ENCODE measurements at places on chromosomes 3 and 15.

- DNase-seq = peak; percentile 46
Measured at GRCh38 chr3:172179680-172180399, 140.5 kb downstream of the FNDC3B start.

GRCh38 chr15:101684384-101684783, 32.2 kb upstream of the TM2D3 start:
- no peak for DNase-seq

- no peak for DNase-seq
Measured at GRCh38 chr3:84039099-84039498, 919.7 kb upstream of the CADM2 start.

GRCh38 chr15:70156671-70157271, 59.1 kb upstream of the TLE3 start:
- no peak for DNase-seq

GRCh38 chr3:129586746-129587430, 19.6 kb downstream of the PLXND1 start:
- no peak for DNase-seq

- DNase-seq = no peak
Measured at GRCh38 chr3:177835917-177836316, 638.6 kb upstream of the TBL1XR1 start.

GRCh38 chr3:125116311-125117080, 60.7 kb upstream of the HEG1 start:
- no peak for DNase-seq

DNA sequence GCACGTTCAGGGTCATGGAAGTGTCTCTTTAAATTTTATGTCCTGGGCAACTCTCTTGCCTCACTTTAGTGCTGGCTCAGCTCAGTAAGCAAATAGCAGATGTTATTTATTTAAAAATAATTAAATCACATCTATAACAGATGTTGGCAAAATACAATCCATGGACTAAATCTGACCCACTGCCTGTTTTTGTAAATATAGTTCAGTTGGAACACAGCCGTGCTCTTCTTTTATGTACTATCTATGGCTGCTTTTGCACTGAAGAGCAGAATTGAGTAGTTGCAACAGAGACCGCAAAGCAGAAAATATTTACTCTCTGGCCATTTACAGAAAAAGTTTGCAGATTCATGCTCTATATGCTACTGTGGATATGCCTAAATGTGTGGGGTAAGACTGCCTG, 79.2 kb downstream of the SAMMSON start:
- DNase-seq = no peak

- no peak for DNase-seq
Measured at GRCh38 chr15:71400294-71400693, 285.0 kb downstream of the THSD4 start.

GRCh38 chr3:15612001-15612400, 10.5 kb downstream of the BTD start:
- DNase-seq = no peak

DNA sequence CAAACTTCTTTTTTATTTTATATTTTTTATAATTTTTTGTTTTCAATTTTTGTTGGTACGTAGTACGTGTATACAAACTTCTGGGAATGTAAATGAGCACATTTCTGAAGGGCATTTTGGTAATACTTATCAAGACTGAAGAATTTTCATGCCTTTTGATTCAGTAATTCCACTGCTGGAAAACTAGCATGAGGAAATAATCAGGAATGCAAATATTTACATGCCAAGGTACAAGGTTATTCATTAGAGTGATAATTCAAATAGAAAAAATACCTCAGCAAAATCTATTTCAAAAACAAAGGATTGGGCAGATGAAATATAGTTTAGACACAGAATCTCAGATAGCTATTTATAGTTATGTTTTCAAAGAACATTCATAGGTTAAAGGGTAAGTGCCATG, 128.7 kb downstream of the DMXL2 start:
- no peak for DNase-seq

DNA sequence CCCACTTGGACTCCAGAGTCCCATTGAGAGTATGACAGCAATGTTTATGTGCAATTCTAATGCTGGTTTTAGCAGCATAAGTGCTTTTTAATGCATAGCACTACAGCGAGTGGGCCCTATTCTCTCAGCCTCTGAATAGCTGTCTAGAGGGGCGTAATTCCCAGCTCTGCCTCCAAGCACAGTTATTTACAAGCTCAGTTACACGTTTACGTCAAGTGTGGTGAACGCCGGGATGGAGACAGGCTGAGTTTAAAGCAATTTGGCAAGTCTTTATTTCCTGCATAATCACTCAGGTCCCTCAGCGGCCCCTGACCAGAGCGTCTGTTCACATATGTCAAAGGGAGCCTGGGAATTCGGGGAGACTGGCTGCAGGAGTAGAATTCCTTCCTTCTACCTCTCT, 43.9 kb downstream of the SOX14 start:
- no peak for DNase-seq

DNA sequence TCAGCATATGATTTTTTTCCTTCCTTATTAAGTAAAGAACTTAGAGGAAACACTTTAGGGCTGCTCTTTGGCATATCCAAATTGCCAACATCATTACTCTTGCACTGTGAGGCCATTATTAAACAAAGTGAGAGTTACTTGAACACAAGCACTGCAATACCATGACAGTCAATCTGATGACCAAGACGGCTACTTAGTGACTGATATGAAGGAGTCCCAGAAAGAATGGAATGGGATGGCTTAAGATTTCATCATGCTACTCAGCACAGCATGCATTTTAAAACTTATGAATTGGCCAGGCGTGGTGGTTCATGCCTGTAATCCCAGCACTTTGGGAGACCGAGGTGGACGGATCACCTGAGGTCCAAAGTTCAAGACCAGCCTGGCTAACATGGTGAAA, 55.2 kb downstream of the FAM98B start:
- DNase-seq = no peak

- DNase-seq = no peak
Measured at GRCh38 chr3:31606453-31606852, 73.7 kb downstream of the STT3B start.

- DNase-seq = no peak
Measured at GRCh38 chr3:149765762-149766334, 13.6 kb upstream of the COMMD2 start.

DNA sequence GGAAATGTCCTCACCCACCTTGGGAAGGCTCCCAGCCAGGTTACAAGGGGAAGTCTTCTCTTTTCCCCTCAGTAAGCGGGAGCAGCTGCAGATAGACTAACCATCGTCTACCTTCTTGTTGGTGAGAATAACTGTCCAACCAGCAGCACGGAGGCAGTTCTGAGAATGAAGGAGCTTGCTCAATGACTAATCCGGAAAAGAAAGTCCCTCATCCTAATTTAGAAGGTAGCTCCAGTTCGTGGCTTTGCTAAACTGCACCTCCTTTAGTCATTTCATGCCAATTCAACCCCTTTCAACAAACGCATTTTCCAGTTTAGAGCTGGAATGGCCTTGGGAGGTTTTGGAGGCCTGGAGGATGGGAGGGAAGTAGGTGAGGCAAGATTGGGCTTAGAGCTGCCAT, 527.4 kb upstream of the PROK2 start:
- no peak for DNase-seq

GRCh38 chr3:116020989-116021388, 397.7 kb downstream of the GAP43 start:
- peak; percentile 11 for DNase-seq

DNA sequence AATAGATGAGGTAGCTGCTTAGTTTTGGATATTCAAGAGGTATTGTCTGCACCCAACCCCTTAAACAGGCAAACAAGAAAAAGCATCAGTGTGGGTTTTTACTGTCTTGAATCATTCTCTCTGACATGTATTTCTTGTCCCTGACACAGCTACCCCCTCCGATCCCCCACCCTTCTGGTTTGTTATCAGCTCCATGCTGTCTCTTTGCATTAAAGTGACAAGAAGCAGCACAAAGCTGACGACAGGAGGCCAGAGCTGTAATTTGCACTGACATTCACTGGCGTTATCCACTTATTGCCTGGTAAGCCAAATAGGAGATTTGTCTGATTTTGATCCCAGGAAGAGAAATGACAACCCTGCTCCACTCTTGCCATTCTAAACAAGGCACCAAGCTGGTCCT, 83.3 kb upstream of the SNRK start:
- DNase-seq = no peak
